Activated T-helper 1 cell treated with anti-CD3 and anti-CD28 coated beads, Interleukin-12 subunit alpha, Interleukin-12 subunit beta, Interleukin-2, Interleukin-4 antibody, amounts not matched to agents 30 ng/mL and 10 ng/mL and 1 ng/mL, durations not matched to agents 14 hours and 24 hours and 36 hours (primary cell): ENCODE measurements at places on chromosomes 3 and 15. TPM values are rescaled to one million over a fixed set of nuclear protein-coding genes. Genes with fewer than 3 reads are reported as not detected.

Gene TPRG1
- total RNA-seq = 11.2 and 13.6 TPM in 2 replicates

- DNase-seq = no peak
Observed at GRCh38 chr15:83249030-83249343, 35.5 kb downstream of the BNC1 start.

Gene FAM240A
- not detected in 2 replicates for total RNA-seq

- DNase-seq = no peak
Observed at GRCh38 chr3:192545333-192545732, 182.0 kb downstream of the FGF12 start.

- DNase-seq = no peak
Observed at GRCh38 chr15:40080847-40081246, 27.8 kb downstream of the BMF start.

GRCh38 chr3:112289011-112289410, 5.0 kb downstream of the SLC9C1 start:
- DNase-seq = no peak

DNA sequence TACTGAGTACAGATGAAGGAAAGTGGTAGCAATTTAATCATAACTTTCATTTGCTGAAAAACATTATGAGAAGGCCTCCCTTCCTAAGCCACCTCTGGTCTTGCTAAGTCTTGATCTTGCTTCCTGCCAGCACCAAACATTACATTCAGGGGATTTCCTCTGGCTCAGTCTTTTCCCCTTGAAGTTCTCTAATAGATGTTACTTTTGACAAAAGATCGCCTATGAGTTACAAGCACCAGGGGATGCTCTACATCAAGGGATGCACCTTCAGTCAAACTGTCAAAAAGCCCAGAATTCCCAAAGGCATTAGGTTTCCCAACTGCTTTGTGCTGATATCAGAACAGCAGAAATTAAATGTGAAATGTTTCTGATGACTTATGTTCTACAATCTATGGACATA, 47.3 kb downstream of the AQP9 start:
- no peak for DNase-seq

Gene TGFBR2
- 58.2 and 59.6 TPM in 2 replicates for total RNA-seq

Gene ADAMTS7
- 0.39 and 0.47 TPM in 2 replicates for total RNA-seq
